ENCODE measurements at places on chromosomes 5 and 9.

DNA sequence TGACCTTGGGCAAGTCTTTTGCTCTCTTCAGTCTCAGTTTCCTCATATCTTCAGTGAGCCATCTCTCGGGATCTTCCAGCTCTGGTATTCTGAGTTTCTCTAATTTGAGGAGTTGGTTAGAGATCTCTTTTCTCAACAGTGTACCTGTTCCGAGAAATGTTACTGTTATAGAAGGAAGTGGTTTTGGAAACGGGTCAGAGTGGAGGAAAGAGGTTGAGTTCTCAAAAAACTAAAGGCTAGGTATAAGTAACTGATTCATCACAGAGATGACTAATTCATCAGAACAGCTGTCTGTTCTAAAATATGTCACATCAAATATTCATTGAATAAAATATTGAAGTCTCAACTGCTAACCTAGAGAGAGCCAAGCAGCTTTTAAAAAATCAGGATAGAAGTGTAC is 106.6 kb downstream of the PALM2AKAP2 start:
- DNase-seq, result no peak

DNA sequence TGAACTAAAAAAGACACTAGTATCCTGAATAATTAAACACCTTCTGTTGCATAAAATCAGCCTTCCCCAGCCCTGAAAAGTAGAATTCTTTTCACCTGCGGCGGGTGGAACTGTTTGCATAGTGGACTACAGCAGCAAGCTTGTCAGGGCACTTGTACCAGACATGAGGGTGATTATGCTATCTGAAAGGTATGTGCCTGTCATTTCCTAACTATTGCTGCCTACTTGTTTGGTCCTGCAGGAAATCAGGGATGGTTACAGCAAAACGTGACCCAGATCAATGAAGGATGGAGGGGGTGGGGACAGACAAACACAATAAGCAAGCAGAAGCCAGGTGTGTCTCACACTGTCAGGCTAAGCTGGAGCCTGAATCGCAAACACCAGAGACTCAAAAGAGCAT is 385.6 kb downstream of the MLLT3 start:
- DNase-seq, result no peak

- DNase-seq, result no peak
Observed at GRCh38 chr9:123637945-123638634, 282.1 kb downstream of the CRB2 start.

- DNase-seq, result no peak
Observed at GRCh38 chr5:60439552-60439951, 260.4 kb downstream of the DEPDC1B start.

- DNase-seq, result no peak
Observed at GRCh38 chr5:32975656-32976375, 264.7 kb downstream of the NPR3 start.

GRCh38 chr9:27485158-27485557 is 38.9 kb upstream of the IFNK start:
- DNase-seq, result no peak

GRCh38 chr5:149824846-149825245 is 94.7 kb downstream of the PPARGC1B start:
- DNase-seq, result no peak

DNA sequence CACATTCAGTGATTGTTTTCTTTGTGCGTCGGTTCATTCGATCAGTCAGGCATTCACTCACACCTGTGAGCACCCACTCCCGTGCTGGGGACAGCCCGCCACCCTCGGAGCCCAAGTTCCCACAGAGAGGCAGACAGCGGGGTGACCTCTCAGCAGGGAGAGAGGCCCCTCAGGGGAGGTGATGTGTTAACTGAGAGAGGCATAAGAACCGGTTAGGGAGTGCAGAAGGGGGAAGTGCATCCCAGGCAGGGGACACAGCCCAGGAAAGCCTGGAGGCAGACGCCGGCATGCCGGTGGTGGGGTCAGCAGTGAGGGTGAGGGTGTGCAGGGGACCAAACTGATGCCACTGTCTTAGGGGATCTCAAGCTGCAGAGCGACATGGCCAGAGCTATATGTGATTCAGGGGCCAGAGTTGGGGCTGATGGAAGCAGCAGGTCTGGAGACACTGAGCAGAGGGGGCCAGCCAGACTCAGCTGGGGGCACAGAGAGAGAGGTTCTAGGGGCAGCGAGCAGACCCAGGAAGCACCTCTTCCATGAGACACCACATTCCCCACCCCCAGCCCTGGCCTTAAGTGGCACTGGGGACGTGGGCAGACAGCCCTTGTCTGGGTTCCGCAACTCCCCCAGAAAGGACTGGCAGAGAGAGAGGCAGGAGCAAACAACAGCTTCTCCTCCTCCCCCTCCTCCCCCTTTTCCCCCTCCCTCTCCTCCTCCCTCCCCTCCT is 35.9 kb downstream of the HK3 start:
- DNase-seq, result no peak

- no peak for DNase-seq
Observed at GRCh38 chr5:124584991-124585715, 161.3 kb downstream of the ZNF608 start.

GRCh38 chr9:110801426-110801825 is 132.8 kb downstream of the MUSK start:
- no peak for DNase-seq

GRCh38 chr9:20582150-20582549 is 40.1 kb downstream of the MLLT3 start:
- DNase-seq, result no peak

DNA sequence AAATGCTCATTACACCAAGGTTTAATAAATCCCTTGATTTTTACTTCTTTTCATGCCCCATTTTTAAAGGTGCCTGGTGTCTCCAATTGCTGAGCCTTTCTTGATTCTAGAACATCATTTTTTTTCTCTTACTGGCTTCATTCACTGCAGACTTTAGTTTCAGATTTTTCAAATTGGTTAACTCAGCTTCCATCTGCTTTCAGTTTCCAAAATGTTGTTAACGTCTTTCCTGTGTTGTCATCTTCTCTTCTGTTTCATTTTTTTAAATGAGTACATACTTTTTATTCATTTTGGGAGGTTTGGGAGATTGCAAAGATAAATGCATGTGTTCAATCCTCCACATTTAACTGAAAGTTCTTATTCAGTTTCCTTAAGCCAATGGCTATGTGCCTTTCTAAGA is 126.4 kb upstream of the CCNG1 start:
- DNase-seq, result no peak

GRCh38 chr5:165569551-165569950 is 2064.1 kb downstream of the MAT2B start:
- DNase-seq, result no peak

DNA sequence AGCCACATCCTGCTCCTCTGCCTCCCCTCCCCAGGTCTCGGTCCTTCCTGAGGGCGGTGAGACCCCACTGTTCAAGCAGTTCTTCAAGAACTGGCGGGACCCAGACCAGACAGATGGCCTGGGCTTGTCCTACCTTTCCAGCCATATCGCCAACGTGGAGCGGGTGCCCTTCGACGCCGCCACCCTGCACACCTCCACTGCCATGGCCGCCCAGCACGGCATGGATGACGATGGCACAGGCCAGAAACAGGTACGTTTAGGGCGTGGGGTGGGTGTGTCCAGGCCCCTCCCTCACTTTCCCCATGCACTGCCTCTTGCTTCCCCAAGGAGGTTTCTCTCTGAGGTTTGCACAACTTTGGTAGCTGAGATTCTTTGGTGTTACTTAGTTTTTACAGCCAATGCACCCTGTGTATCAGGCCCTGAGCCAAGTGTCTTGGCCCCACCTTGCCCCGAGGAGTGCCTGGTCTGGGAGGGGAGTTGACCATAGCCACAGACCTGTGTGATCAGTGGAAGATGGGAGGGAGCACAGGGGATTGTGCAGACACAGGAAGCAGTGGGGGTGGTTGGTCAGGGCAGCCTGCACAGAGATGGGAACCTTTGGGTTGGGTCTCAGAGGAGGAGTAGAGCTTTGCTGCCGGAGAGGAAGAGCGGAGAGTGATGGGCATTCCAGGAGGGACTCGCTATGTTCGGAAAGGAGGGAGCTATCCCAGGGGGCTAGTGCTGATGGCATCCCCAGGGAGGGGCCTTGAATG is 50.8 kb downstream of the GSN start:
- DNase-seq, result no peak

DNA sequence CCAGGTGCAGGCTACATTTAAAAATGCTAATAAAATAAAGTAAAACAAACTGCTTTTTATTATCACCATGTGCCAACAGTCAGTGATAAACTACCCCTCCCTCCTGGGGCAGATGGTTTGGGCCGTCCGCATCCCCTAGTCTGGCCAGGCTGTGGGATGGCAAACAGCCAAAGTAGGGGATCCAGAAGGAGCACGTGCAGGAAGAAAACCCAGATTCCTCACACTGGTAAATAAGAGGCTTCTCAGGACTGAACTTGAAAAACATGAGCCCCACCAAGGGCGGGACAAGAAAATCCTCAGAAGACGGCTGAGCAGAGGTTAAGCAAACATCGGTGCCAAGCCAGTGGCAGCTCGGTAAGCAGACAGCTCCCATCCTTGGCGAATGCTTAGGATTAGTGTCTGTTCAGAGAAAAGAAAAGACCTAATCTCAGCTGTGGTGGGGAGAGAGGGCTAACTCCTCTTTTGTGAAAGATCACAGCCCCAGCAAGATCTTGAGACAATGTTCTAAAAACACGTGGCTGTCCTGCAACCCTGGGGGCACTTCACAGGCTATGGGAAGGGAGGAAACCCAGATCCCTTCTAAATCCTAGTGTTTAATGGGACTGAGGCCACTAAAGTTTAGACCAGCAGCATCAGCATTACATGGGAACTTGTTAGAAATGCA is 46.5 kb upstream of the GDNF start:
- DNase-seq, result no peak

All from stimulated activated CD4-positive, alpha-beta T cell treated with anti-CD3 and anti-CD28 coated beads, Interleukin-2, amount 100 ng/mL, for 4 hours (primary cell).